ENCODE measurements at places on chromosomes 4 and X.

GRCh38 chr4:56468097-56468422 is 643 bp downstream of the SRP72 start:
- peak; percentile 47 for DNase-seq

DNA sequence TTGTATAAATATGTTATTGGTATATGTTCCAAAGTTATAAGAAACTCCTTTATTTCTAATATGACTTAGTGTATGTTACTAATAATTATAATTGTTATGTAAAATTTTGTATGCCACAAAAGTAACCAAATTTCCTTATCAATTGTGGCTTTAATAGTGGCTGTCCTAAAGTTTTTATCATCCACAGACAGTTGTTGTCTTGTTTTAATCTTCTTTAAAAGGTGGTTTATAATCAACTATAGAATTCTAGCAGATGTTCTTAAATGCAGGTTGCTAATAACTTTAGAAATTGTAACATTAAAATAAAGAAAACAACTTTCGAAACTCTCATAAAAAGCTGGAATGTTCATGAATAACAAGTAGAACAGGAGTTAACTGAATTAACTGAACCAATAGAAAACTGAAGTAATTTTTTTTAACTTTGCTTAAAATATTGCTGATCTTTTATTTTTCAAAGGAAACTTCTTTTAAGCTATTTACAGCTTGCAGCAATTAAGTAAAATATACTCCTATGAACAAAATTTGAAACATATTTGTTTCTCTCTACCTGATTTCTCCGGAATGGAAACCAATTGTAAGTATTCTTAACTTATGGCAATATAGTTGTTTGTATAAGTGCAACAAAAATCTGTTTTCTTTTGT is 24.3 kb downstream of the HSD17B11 start:
- DNase-seq = no peak

DNA sequence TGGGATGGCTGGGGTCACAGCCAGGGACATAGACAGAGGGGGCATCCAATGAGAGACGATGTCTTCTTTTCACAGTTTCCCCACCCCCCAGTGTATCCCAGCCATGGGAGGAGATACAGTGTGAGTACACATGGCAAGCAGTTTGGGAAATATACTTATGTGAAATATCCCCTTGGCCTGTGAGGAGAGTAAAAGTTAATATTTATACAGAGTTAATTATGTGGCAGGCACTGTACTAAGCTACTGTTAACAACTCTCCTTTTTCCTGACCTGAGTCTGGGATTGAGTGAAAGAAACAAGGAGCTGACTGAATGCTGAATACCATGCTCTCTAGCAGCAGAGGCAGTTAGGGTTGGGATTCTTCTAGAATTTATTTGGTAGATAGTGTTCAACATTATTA is 35.3 kb downstream of the HCCS start:
- no peak for DNase-seq

- no peak for DNase-seq
Measured at GRCh38 chrX:40964633-40965586, 120.3 kb upstream of the USP9X start.

GRCh38 chr4:131339137-131339536 is 1810.0 kb upstream of the PCDH10 start:
- no peak for DNase-seq

GRCh38 chr4:113756005-113756410 is 5.5 kb downstream of the CAMK2D start:
- no peak for DNase-seq

GRCh38 chr4:171985129-171985528 is 171.9 kb downstream of the GALNTL6 start:
- DNase-seq = no peak

GRCh38 chrX:135927897-135928296 is 34.4 kb downstream of the SAGE1 start:
- no peak for DNase-seq

DNA sequence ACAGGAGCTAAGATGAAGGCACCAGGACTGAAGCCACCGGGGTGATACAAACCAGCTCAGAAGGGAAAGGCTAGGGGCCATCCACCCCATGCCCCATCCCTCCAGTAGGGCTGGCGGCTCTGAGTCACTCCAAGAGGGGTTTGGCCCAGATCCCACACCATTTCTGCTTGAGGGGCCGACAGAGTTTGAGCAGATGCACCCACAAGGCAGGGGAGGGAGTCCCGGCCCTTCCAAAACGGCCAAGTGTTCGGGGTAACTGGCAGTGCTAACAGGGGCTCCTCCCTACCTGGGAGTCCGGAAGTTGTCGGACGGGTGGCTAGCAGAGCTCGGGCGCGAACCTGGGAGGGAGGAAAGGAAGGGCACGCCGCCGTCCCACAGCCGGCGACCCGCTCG is 412 bp downstream of the SLC10A3 start:
- DNase-seq = peak; percentile 23

- DNase-seq = no peak
Measured at GRCh38 chrX:109862433-109862832, 129.4 kb upstream of the ACSL4 start.

DNA sequence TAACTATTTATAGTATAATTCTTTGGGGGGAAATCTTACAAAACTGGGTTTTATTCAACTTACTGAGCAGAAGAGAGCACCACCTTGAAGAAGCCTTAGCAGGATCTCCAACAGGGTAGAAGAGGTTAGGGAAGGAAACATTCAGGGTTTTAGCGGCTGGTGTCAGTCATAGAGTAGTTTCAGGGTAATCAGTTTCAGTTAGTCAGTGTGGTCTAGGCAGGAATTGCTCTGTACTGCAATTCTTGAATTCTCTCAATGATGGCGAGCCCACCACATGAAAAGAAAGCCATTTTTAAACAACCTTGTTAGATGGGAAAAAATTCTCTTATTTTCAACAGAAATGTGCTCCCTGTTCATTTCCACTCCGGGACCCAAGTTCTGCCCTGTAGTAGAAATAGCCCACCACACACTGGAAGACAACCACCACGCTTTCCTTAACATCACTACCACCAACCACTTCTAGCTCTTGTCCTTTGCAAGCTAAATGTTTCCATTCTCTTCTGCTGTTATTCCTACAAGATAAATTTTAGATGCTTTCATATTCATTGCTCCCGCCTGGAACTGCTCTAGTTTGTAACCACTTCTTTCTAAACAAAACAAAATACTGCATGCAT is 25.9 kb downstream of the COL25A1 start:
- DNase-seq = peak; percentile 18

DNA sequence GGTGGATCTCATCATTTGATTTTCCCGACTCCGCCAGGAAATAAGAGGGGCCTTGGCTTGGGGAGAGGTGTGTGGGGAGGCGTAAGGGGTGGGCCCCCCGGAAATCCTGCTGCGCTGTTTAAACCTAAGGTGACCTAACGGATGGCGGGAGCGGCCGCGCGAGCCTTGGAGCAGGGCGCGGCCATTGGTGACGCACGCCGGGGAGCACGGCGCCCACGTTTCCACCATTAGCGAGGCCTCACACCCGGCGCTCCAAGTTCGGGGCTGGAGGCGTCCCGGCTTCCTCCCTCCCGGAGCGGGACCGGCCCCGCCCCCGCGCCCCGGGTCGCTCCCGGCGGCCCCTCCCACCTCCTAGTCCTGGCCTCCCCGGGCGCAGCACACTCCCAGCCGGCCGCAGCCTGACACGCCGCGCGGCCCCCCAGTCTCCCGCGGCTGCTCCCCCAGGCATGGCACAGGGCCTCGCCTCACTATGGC is at the start of gene SMS:
Gene SMS, plus strand, starts transcription at position 354 of the 474 bp plus-strand sequence. Its CDS starts 116 bp downstream, at position 470.
- peak; percentile 58 for DNase-seq

DNA sequence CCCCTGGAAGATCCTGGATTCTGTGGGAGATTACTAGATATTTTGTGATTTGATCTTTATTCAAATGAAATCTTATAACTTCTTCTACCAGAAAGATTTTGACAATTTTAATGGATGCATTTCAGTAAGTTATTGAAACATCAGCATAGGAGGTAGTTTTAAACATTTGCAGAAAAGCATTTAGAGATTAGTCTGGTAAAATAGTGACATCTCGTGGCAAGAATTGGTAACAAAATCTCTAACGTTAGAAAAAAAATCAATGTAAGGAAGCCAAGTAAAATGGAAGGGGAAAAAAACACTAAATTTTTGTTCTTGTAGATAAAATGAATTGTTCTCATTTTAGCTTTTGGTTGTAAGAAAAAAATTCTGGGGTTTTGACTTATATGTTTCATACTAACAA is 73.3 kb downstream of the TASL start:
- DNase-seq = no peak

GRCh38 chr4:153468587-153468986 is 2.4 kb downstream of the TMEM131L start:
- DNase-seq = peak; percentile 61

DNA sequence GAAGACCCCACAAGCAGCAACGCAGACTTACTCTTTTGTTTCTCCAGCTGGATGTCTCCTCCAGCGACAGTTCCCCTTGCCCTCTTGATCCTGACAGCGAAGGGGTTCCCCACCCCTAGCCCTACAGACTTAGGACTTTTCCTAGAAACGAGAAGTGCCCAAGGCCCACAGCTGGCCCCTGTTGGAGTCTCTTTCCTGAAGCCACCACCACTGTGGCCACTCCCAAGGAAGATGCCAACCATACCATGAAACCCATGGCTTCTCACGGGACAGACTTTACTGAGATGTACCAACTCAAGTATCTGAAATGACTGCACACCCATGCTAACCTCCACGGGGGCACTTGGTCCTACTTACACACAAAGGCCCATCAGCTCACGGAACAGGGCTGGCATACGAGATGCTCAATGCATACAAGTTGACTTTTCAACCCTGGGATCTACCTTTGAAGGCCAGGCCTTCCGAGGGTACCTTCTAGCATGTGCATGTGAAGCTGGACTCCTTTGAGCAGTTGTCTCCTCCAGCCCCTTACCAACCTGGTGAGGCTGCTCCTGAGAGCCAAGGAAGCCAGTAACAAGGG is 924 bp upstream of the IRAK1 start:
- peak; percentile 10 for DNase-seq

DNA sequence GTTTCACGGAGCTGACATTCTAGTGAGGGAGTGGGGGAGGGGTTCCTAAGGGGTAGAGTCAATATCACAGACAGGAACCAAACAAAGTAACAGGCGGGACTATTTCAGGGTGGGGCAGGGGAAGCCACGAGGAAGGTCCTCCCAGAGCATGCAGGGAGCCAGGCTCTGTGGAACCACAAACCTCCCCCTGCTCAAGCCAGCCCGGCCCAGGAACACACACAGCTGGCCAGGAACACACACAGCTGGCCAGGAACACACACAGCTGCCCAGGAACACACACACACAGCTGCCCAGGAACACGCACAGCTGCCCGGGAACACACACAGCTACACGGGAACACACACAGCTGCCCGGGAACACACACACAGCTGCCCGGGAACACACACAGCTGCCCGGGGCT is 24.8 kb downstream of the EVC2 start:
- DNase-seq = no peak

DNA sequence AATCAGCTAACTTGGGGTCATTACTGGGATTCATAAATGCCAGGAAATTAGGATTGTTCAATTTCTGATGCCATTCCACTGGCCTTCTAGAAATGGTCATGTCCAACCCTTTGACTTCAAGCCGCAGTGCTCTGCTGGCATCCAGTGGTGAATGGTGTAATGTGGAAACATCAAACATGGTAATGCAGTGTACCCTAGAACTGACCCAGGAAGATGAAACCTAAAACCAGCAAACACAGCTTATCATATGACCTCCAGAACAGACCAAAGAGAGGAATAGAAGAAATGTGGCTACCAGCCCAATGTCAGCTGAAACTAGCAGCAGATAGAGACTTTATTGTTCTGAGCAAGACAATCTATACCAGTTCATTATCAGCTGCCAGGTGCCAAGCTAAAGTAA is 13.8 kb downstream of the CXCL13 start:
- DNase-seq = no peak

DNA sequence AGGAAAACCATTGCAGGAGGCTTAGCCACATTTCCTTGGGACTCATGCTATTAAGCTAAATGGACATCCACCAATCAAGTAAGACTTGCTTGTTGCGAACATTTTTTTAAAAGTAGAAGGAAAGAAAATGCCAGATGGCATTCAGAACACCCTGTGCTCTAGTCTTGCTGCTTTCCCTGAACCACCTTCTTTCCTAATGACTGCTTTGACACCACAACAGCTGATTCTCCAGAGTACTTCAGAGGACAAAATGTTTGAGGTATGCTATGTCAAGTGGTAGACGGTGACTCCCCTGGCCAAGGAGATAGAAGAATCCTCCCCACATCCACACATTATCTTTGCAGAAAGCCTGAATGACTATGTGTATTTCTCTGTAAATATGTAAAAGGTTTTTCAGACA is 65.4 kb downstream of the ANK2 start:
- no peak for DNase-seq

GRCh38 chr4:35464964-35465528 is 779.3 kb downstream of the ARAP2 start:
- no peak for DNase-seq

DNA sequence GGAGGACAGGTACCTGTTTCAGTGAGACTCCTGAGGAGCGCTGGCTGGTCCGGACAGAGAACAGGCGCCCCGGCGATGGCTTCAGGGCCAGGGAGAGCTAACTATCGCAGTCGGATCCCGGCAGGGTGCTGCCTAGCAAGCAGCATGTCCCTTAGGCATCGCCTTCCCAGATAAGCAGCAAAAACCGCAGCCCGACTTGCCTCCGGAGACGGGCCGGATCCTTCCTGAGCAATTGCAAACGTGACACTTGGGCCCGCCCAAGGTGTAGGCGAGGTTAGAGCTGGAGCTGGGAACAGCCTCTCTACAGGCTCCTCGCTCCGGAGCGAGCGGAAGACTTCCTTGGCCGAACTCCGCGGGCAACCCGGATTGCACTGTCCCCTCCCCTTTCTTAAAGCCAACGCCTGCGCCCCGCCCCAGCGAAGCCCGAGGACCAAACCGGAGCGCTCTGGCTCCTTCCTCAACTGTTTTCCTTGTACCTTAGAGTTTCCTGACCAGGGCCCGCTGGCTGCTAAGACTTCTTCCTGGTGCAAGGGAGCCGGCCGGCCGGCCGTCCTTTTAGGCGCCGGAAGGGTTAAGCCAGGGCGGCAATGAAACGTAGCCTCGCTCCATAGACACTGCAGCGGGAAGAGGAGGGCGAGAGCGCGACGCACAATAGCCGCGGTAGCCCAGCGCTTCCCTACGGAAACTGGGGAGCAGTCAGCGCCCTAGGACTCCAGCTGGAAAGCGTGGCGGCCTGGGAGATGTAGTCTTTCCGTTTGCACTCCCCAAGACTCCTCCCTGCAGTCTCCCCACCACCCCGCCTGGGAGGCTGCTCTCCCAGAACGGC is at the start of gene OPHN1:
Gene OPHN1, minus strand, starts transcription at position 341 of the 826 bp plus-strand sequence. CDS start 475 bp downstream, outside the sequence.
- peak; percentile 10 for DNase-seq

- no peak for DNase-seq
Measured at GRCh38 chrX:48035891-48036290, 29.1 kb downstream of the SPACA5 start.

- peak; percentile 71 for DNase-seq
Measured at GRCh38 chr4:40763228-40763716, 13.5 kb downstream of the NSUN7 start.

GRCh38 chr4:180234730-180235129 is 2008.5 kb upstream of the TENM3 start:
- no peak for DNase-seq
